Ovary (tissue), 10 donors: ENCODE measurements at places on chromosomes 16 and 17. TPM values are rescaled to one million over a fixed set of nuclear protein-coding genes. Genes with fewer than 3 reads are reported as not detected.

The RASD1 gene
- total RNA-seq: 55.9 TPM

The MPV17L gene
- total RNA-seq: 10.2 TPM

- no peaks in the 10 kb centered on the region for H3K4me1 ChIP-seq
- no peak for DNase-seq
- no peaks in the 10 kb centered on the region for H3K36me3 ChIP-seq
- no peak overlapping the region for H3K27ac ChIP-seq
Measured at GRCh38 chr16:9296271-9296590, 204.8 kb downstream of the HAPSTR1 start.

- peaks cover 6% of the 10 kb centered on the region for H3K4me1 ChIP-seq
- no peak overlapping the region for H3K27ac ChIP-seq
- DNase-seq: no peak
- no peaks in the 10 kb centered on the region for H3K36me3 ChIP-seq
- no peak overlapping the region for H3K4me3 ChIP-seq
Measured at GRCh38 chr17:69445132-69445531, 30.6 kb downstream of the MAP2K6 start.

- no peaks in the 10 kb centered on the region for H3K27me3 ChIP-seq
- no peak overlapping the region for H3K27ac ChIP-seq
- no peaks in the 10 kb centered on the region for H3K36me3 ChIP-seq
Measured at GRCh38 chr16:73878611-73879010, 418.0 kb upstream of the PSMD7 start.

- H3K4me1 ChIP-seq: no peaks in the 10 kb centered on the region
- no peak overlapping the region for H3K27ac ChIP-seq
- no peaks in the 10 kb centered on the region for H3K36me3 ChIP-seq
- DNase-seq: no peak
Measured at GRCh38 chr16:54817432-54817831, 113.2 kb upstream of the IRX5 start.

GRCh38 chr16:9462984-9463383, 371.5 kb downstream of the HAPSTR1 start:
- no peaks in the 10 kb centered on the region for H3K36me3 ChIP-seq
- no peak overlapping the region for H3K27ac ChIP-seq
- DNase-seq: no peak
- H3K4me3 ChIP-seq: no peak overlapping the region
- H3K27me3 ChIP-seq: no peaks in the 10 kb centered on the region
- H3K4me1 ChIP-seq: no peaks in the 10 kb centered on the region
